ENCODE measurements at places on chromosomes 7 and 10.
A peak's percentile ranks its signal among the peaks of the same experiment; 100 is the strongest.

GRCh38 chr7:83693256-83693655 lies 44.3 kb upstream of the SEMA3E start:
- H3K27ac ChIP-seq, result no peak overlapping the region
- no peak for DNase-seq
- H3K27me3 ChIP-seq, result no peaks in the 10 kb centered on the region
- H3K4me1 ChIP-seq, result peaks cover 5% of the 10 kb centered on the region
- no peaks in the 10 kb centered on the region for H3K36me3 ChIP-seq

DNA sequence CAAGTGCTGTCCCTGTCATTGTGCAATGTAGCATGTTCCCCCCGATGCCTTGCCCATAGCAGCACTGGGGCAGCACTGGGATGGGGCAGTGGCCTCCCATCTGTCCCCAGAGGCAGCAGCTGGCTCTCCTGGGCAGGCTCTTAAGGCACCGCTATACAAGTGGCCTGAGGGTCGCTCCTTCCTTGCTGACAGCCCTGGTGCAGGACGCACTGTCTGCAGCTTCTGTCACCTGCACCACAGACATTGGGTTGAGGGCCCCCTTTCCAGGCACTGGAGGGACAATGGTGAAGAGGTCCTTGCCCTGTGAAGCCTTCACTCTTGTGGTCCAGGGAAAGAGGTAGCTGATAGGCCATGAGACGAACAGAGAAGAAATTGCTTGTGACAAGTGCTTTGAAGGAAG lies 10.6 kb downstream of the CPSF4 start:
- peaks cover 70% of the 10 kb centered on the region for H3K36me3 ChIP-seq
- H3K27ac ChIP-seq, result no peak overlapping the region
- no peak overlapping the region for H3K4me3 ChIP-seq
- DNase-seq, result no peak
- H3K27me3 ChIP-seq, result peaks cover 2% of the 10 kb centered on the region
- no peaks in the 10 kb centered on the region for H3K4me1 ChIP-seq

- DNase-seq, result no peak
- H3K27me3 ChIP-seq, result no peaks in the 10 kb centered on the region
- H3K4me3 ChIP-seq, result no peak overlapping the region
Measured at GRCh38 chr7:107846324-107846723, 43.3 kb upstream of the SLC26A3 start.

- H3K27me3 ChIP-seq, result peaks cover 3% of the 10 kb centered on the region
- peaks cover 8% of the 10 kb centered on the region for H3K4me1 ChIP-seq
- no peak for DNase-seq
- H3K27ac ChIP-seq, result peak overlapping the region; percentile 79
- no peak overlapping the region for H3K4me3 ChIP-seq
Measured at GRCh38 chr7:74505471-74506324, 52.0 kb downstream of the GTF2IRD1 start.

DNA sequence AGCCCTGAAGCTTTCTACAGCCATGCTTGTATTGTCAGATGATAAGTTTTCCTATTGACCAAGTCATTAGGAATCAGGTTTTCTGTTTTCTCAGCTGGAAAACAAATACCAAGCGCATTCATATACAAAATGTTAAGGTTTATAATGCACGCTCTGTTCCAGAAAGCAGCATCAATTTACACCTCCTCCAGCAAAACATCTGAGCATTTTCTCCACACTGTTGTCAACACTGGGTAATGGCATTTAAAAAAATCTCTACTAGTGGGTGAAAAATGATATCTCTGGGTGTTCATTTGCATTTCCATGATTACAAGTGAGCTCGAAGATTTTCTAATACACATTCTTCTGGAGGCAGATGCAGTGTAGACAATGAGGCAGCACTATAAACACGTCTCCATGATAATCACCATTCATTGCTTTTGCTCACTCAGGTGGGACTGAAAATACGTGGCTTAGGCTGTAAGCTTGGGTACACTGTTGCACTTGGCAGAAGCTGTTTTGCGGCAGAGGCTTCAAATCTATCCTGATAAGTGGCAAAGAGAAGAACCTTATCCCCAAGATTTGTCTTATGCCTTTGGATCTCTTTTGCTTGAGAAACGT lies 114.8 kb upstream of the PLPP4 start:
- H3K4me1 ChIP-seq, result peaks cover 26% of the 10 kb centered on the region
- no peaks in the 10 kb centered on the region for H3K36me3 ChIP-seq
- no peak overlapping the region for H3K27ac ChIP-seq
- H3K4me3 ChIP-seq, result no peak overlapping the region

DNA sequence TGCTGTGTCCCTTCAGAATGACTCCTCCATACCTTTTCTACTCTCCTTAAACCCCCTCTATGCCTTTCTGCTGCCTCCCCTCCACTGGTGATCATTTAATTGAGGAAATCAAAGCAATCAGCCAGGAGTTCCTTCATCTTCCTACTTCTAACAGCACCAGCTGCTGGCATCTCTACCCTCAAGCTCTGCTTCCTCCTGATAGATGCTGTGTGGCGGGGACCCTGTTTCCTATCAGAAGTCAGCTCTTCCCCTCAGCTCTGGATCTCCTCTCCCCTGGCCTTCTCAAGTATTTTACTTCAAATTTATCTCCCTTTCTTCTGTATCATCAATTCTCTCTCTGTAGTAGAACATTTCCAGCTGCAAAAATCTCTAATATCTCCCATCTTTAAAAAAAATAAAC lies 183.7 kb downstream of the ELMO1 start:
- no peaks in the 10 kb centered on the region for H3K36me3 ChIP-seq
- peaks cover 12% of the 10 kb centered on the region for H3K27me3 ChIP-seq

DNA sequence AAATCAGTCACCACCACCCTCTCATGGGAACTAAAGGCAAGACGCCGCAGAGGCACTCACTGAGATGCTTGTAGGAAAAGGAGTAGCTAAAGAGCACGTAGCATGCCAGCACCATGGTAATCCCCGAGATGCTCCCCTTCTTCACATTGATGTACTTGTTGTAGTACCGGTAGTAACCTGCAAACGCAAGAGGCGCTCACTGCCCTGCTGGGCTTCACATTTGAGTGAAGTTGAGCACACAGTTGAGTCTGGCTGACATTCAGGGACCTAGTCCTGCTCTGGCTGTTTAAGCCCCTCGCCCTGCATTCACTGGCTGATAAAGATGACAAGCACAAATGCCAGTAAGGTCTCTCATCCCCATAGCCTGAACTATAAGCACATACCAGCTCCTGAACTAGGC lies 6.9 kb downstream of the ATP5MF start:
- peak overlapping the region; percentile 60 for H3K27ac ChIP-seq
- peaks cover 57% of the 10 kb centered on the region for H3K36me3 ChIP-seq
- no peak for DNase-seq
- no peak overlapping the region for H3K4me3 ChIP-seq
- peaks cover 9% of the 10 kb centered on the region for H3K4me1 ChIP-seq

DNA sequence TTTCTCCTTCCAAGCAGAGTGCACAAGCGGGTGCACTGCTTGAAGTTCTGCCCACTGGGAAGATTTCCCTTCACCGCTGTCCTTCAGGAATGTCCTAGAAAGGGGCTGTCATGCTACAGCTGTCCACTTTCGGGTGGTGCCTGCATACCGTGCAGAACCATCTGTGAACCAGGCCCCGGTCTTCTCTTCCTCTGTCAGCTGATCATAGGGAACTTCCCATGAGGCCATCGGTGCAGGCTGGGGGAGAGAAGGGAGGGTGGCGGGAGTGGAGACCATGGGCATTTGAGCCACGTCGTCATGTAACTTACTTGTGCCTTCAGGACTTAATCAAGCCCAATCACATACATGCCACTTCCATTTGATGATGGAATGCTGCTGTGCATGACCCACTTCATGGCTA lies 111.6 kb downstream of the NKX6-2 start:
- H3K27me3 ChIP-seq, result peaks cover 4% of the 10 kb centered on the region
- no peak for DNase-seq
- H3K27ac ChIP-seq, result no peak overlapping the region
- no peaks in the 10 kb centered on the region for H3K4me1 ChIP-seq
- peaks cover 37% of the 10 kb centered on the region for H3K36me3 ChIP-seq

DNA sequence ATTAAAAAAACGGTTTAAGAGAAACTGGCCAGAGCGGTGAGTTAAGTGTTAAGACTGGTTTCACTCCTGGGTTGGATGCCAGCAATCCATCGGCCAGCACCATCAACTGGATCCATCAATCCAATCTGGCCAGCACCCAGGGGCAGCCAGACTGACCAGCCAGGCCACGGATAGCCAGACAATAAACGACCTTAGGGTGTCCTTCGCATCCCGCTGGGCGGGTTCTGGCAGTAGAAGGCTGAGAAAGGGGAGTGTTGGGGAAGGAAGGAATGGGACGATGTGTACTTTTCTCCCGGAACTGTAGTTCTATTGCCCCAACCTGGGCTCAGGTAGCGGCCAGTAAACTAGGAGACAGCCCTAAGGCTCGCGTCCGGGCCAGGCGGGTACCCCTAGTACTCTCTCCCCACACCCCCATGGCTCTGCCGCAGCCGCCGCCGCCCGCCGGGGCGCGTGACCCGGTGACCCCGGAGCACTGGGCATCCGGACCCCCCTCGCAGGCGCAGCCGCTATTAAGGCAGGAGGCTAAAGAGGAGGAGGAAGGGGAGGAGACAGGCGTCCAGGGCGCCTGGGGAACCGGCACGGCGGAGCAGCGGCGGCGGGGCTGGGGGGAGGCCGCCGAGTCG lies at the start of gene CASD1:
TSS of gene CASD1 (plus strand) at position 546 of the 623 bp plus-strand sequence. CDS start 276 bp downstream, outside the sequence.
- no peak for DNase-seq
- peak within 1 kb of the TSS; percentile 96 for H3K4me3 ChIP-seq
- peaks cover under 1% of the 10 kb centered on the region for H3K27me3 ChIP-seq
- peaks cover 48% of the 10 kb centered on the region for H3K4me1 ChIP-seq
- H3K27ac ChIP-seq, result peak within 1 kb of the TSS; percentile 97
- H3K36me3 ChIP-seq, result no peaks in the 10 kb centered on the region

- peaks cover 74% of the 10 kb centered on the region for H3K27me3 ChIP-seq
- no peak for DNase-seq
- H3K36me3 ChIP-seq, result no peaks in the 10 kb centered on the region
- H3K4me3 ChIP-seq, result no peak overlapping the region
- H3K27ac ChIP-seq, result no peak overlapping the region
- peaks cover 4% of the 10 kb centered on the region for H3K4me1 ChIP-seq
Measured at GRCh38 chr10:114771749-114772148, 49.8 kb upstream of the FHIP2A start.

- peaks cover 3% of the 10 kb centered on the region for H3K27me3 ChIP-seq
- no peak overlapping the region for H3K4me3 ChIP-seq
- peaks cover 36% of the 10 kb centered on the region for H3K36me3 ChIP-seq
- no peak overlapping the region for H3K27ac ChIP-seq
Measured at GRCh38 chr10:124636271-124636995, 107.7 kb downstream of the FAM53B start.

DNA sequence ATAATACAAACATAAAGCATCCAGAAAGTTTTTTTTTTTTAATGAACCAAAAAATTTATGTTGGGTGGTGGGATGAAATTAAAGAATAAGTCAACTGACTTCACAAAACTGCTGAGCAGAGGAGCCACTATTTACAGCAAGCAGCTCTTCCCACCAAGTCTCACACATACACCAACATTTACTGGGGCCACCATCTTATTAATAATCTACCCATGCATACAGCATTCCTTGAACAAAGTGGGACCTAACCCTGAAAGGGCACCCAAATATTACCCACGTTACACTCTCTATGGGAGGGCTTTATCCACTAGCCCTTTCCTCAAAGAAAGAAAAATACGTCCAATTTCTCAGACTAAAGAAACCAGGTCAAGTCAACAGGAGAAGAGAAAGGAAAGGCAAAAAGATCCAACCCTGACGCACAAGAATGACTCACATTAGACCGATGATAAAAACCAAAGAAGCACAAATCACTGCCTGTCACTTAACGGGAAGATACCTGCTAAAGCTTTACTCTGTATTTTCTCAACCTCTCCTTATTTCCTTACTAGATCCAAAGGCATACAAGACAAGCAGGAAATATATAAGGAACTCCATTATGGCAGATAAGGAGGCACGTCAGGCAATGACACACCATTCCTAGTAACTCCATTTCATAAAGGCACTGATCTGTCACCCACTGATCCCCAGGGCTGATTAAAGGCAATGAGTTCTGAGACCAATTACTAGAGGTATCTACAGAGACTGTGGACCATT lies 141.8 kb upstream of the ASAH2 start:
- H3K4me3 ChIP-seq, result no peak overlapping the region
- no peaks in the 10 kb centered on the region for H3K27me3 ChIP-seq
- no peak overlapping the region for H3K27ac ChIP-seq
- H3K4me1 ChIP-seq, result peaks cover 9% of the 10 kb centered on the region
- DNase-seq, result no peak
- no peaks in the 10 kb centered on the region for H3K36me3 ChIP-seq

- H3K27me3 ChIP-seq, result no peaks in the 10 kb centered on the region
- peak overlapping the region; percentile 2 for H3K27ac ChIP-seq
- DNase-seq, result peak; percentile 43
- H3K36me3 ChIP-seq, result no peaks in the 10 kb centered on the region
- H3K4me1 ChIP-seq, result peaks cover 46% of the 10 kb centered on the region
- no peak overlapping the region for H3K4me3 ChIP-seq
Measured at GRCh38 chr10:80444646-80445319, 9.3 kb upstream of the TSPAN14 start.

DNA sequence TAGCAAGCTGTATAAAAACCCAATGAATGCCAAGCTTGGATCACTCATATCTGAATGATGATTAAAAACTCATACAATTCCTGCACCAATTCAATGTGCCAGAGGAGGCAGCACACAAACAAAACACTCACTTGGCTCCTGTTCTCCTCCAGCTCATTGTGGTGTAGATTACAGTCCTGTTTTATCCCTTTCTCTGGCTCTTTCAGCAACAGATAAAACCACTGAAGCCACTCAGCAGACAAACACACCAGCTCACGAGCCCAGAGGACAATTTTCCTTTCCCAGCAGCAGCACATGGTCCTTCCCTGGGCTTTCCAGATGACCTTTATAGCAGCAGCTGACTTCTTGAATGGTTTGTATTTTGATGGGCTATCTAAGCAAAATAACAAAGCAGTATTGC lies 107.3 kb upstream of the STARD3NL start:
- DNase-seq, result no peak
- H3K4me1 ChIP-seq, result no peaks in the 10 kb centered on the region
- H3K27me3 ChIP-seq, result peaks cover 4% of the 10 kb centered on the region
- H3K4me3 ChIP-seq, result no peak overlapping the region
- H3K36me3 ChIP-seq, result no peaks in the 10 kb centered on the region

DNA sequence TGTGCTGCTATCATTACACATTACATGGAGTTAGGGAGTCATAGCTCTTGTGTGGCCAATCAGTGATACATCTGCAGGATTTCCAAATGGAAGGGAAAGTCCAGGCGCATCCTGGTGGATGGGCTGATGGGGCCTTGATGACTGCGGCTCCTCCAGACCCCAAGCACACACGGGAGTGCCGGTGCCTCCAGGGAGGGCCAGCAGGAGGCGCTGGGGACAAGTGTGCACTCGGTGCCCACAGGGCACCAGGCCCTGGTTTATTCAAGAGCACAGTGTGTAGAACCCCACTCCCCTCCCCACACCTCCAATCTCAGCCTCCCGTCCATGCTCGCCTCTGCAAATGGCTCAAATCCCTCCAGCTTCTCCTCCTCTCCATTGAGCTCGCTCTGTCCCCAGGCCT lies 243.9 kb downstream of the USP6NL start:
- H3K36me3 ChIP-seq, result no peaks in the 10 kb centered on the region
- H3K27ac ChIP-seq, result no peak overlapping the region
- no peak overlapping the region for H3K4me3 ChIP-seq
- no peaks in the 10 kb centered on the region for H3K4me1 ChIP-seq
- DNase-seq, result no peak
- peaks cover 10% of the 10 kb centered on the region for H3K27me3 ChIP-seq
